Jurkat, Clone E6-1 (cell line): ENCODE measurements at places on chromosomes 13 and 19.
A peak's percentile ranks its signal among the peaks of the same experiment; 100 is the strongest.

- no peak for DNase-seq
Observed at GRCh38 chr13:37504251-37504650, 94.3 kb downstream of the POSTN start.

DNA sequence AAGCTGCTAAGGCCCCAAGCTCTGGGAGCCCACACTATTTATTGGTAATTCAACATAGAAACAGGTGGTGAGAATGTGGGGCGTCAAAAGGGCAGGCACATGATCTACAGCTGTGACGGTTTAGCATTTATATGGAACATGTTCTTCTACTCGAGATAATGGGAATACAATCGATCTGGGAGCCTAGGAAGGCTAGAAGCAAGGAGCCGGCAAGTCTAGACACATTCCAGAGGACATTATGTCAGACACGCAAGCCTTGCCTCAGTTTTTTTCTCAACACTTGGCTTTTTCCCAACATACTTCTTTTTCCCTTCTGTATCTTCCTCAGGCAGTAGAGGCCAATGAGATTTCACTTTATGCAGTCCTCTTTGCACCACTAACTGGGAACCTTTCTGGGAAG is 315.7 kb upstream of the SLITRK5 start:
- DNase-seq: no peak

- no peak for DNase-seq
Observed at GRCh38 chr13:66624302-66624701, 605.8 kb downstream of the PCDH9 start.

GRCh38 chr13:99845161-99845874 is 126.2 kb downstream of the ZIC5 start:
- no peak for DNase-seq

- no peak for DNase-seq
Observed at GRCh38 chr19:3844596-3844995, 24.2 kb downstream of the ZFR2 start.

GRCh38 chr13:35744144-35744543 is 267.7 kb upstream of the MAB21L1 start:
- DNase-seq: no peak

GRCh38 chr19:35348911-35349611 is 1.4 kb downstream of the FFAR1 start:
- DNase-seq: no peak

GRCh38 chr19:46487802-46488445 is 7.7 kb downstream of the PNMA8B start:
- peak; percentile 43 for DNase-seq

DNA sequence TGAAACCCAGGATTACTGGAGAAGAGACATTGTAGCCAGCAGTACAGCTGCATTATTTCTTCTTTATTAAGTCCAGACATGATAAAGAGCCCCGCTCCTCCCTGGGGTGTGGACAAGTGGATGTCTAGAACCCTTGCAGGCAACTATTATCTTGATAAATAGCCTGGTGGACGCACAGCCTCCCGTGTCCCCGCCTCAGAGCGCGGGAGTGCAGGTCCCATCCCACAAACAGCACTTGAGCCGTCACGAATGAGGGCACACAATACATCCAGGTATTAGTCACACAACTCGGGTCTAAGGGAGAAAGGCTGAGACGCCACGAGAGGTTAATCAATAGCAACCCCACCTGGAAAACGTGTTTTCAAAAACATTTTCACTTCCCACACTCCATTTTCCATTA is 213.2 kb upstream of the SOX1 start:
- no peak for DNase-seq

DNA sequence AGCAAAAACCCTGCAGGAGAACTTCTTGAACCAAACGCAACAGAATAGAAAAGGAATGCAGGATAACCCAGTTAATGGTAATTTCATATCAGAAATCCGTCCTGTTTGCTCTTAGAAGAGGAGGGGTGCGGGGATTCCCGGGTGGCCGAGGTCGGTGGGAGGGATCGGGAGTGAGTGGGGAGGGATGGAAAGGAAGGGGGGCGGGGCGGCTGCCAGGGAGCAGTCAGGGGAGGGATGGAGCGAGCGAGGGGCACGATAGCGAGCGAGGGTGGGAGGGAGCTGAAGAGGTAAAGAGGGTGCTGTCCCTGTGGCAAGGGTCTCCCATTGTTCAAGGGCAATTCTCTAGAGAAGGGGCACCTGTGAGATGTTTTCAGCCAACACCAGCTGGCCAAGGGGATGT is 26.5 kb downstream of the CD177 start:
- no peak for DNase-seq

DNA sequence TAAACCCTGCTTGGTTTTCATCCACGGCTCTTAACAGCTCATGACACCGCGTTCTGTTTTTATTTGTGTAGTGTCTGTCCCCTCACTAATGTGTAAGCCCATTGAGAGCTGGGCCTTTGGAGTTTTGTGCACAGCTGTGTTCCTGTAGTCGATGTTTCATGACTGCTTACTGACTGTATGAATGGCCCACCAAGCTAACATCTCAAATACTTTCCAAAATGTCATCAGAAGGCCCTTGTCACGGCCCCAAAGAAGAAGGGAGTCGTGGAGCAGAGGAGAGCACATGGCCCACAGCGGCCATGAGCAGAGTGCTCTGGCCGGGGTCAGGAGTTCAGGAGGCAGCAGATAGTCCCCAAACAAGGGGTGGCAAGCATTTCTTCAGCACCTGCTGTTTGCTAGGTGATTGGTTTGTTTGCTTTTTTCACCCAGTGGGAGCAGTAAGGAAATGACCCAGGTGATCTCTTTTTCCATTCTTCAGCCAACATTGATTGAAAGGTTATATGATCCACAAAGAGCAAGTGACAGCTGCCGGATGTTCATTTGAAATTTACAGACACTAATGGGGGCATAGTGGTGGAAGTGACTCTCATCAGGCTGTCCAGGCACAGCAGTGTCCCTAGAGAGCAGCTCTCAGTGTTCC is 315.2 kb downstream of the ATP8A2 start:
- no peak for DNase-seq

GRCh38 chr13:112428704-112429103 is 52.5 kb downstream of the SPACA7 start:
- DNase-seq: no peak

DNA sequence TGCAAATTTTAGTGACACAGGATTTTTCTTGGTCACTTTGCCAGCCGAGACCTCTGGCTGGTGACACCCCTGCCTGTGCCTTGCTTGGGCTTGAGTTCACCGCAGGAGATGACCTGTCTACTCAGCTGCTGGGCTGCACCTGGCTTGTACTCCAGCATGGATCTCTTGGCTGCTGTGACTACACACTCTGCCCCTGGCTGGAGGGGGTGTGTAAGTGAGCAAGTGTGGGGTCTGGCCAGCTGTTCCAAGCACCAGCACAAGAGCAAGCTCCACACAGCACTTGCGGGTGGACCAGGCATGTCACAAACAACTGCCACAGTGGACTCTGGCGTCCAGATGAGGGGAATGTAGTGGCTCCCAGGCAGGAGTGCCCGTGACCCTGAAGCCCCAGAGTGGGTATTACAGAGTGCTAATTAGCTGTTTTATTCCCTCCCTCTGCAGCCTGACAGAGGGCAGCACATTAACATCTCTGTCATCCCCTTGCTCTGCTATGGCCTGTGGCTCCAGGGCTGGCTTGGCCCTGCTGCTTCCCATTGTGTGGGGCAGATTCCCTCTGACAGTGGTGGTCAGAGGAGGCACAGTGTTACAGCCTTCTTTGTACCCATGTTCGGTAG is 1387.2 kb downstream of the OLFM4 start:
- DNase-seq: no peak

- no peak for DNase-seq
Observed at GRCh38 chr19:32543115-32543900, 37.7 kb upstream of the PDCD5 start.

DNA sequence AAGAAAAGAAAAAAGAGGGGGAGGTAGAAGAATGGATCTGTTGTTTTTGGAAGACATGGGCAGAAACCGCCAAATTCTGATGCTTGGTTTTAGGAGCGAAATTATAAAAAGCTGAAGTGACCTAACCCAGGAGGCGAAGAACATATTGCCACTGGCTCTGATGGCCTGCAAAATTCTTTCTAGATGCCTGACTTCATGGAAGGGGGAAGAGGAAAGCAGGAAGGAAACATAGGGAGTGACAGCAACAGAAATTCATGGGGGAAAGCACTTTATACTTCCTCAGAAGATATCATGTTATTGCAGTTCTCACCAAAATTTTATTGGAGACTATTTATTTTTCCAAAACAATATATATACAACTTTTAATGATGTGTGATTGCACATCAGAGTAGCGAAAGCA is 213.5 kb downstream of the DLEU7 start:
- DNase-seq: no peak

- no peak for DNase-seq
Observed at GRCh38 chr13:100957741-100958140, 283.1 kb upstream of the TMTC4 start.

DNA sequence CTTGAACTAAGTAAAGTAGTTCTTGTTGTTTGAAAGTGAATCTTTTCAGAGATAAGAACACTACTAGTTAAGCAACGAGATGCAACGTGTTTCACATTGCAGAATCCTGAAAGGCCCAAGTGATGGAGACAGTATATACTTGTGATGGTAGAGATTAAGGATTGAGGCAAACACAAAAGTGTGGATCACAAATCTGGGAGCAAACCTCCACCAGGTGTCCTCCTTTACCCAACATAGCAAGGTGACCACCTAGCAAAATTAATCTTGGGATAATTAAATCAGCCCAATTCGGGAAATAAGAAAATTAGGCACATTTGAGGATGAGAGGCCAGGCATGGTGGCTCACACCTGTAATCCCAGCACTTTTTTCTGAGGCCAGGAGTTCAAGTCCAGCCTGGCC is 563.9 kb downstream of the DACH1 start:
- no peak for DNase-seq

GRCh38 chr19:16509141-16510061 is 13.2 kb downstream of the C19orf44 start:
- no peak for DNase-seq

DNA sequence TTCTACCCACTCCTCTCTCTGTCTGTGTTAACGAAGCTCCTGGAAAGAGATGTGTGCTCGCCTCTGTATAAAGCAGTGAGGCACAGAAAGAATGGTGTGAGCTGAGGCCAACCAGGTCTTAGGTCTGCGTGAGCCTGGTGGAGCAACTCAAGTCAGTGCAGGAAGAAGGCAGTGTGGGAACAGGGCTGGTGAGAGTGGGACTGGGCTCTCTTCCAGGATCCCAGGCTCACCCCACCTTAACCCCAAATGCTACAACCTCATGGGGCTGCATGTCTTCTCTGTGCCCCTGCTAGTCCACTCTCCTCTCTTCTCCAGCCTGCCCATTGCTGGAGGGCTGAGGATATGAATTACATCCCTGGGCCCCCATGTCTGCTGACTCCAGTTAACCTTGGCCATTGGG is 127.4 kb downstream of the DCT start:
- DNase-seq: no peak

GRCh38 chr13:95636853-95637252 is 7.7 kb downstream of the DZIP1 start:
- peak; percentile 82 for DNase-seq

DNA sequence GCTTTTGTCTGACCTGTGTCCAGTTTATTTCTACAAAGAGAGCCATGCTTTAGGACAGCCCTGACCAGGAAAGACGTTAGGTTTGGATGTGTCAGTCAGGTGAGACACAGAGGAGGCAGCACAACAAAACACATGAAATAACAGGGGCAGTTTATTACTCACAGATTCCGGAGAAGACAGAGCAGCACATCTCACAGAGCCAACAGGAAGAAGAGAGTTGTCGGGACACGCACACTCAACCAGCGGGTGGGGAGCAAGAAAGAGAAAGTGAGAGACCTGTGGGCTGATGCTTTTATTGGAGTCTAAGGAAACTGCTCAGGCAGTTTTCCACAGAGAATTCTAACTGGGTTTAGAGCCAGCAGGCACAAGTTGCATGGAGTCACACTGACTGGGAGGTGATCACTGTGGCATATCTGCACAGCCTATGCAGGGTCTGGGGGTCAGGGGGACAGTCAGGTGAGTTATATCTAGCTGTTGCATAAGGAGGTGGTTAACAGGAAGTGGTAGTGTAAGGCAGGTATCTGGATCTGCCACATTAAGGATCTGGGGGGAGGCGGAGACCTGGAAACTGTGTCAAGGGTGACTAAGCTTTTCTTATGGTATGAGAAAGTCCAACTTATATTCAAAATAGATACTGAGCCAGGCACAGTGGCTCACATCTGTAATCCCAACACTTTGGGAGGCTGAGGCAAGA is 24.1 kb upstream of the CEACAM20 start:
- no peak for DNase-seq

DNA sequence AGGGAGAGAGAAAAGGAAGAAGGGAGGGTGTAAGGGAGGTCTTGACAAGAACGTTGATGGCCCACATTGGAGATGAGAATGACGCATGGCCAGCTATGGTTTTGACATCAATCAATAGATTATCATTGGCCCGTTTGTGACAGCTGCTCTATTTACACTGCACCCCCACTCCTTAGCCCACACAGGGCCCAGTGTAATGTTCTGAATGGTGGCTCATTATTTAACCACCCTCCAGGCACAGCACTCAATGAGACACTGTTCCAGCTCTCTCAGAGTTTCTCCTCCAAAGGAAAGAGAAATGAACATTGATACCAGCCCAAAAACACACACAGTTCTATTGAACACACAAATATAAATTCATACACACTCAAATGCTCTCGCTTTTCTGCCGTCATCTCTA is 173.0 kb upstream of the IPO5 start:
- DNase-seq: no peak

- DNase-seq: no peak
Observed at GRCh38 chr13:113917594-113918371, 53.9 kb upstream of the GAS6 start.

DNA sequence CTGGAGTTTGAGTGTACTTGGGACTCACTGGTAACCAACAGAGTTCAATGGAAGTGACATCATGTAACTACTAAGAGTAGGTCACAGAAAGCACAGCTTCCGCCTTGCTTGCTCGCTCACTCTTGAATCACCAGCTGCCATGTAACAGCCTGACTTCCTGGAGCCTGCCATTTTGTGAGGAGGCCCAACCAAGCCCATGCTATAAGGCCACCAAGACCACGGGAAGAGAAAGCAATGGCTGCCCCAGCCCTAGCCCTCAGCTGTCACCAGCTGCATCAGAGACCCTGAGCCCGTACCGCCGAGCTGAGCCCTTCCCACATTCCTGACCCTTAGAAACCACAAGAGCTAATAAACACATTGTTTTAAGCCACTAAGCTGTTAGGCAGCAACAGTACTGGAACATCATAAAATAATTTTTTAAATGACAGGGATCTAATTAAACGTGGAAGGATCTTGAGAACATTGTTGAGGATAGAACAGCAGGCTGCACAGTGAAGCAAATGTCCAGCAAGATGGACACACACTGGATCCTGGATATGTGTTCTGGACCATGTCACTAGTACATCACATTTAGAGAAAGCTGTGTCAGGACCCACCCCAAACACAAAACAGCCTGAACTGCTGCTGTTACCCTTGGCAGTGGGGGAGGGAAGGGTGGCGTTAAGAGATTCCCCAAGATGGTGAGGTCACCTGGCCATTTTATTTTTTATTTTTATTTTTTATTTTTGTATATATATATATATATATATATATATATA is 21.7 kb upstream of the LDLR start:
- DNase-seq: no peak
